ENCODE measurements at places on chromosomes 11 and 22. TPM values are rescaled to one million over a fixed set of nuclear protein-coding genes. Genes with fewer than 3 reads are reported as not detected.
A peak's percentile ranks its signal among the peaks of the same experiment; 100 is the strongest.

The OR52I2 gene
- not detected for total RNA-seq

The LIPT2 gene
- total RNA-seq = 5.0 TPM

The HOATZ gene
- total RNA-seq = not detected

The FAM83F gene
- not detected for total RNA-seq

The MMP3 gene
- 5.1 TPM for total RNA-seq

The ASCL2 gene
- not detected for total RNA-seq

The KCNK4 gene
- total RNA-seq = 0.29 TPM

- no peak for DNase-seq
- H3K4me1 ChIP-seq = peaks cover 19% of the 10 kb centered on the region
- no peak overlapping the region for H3K27ac ChIP-seq
These were observed 13.3 kb upstream of the MB start for GRCh38 chr22:35630387-35630793.

DNA sequence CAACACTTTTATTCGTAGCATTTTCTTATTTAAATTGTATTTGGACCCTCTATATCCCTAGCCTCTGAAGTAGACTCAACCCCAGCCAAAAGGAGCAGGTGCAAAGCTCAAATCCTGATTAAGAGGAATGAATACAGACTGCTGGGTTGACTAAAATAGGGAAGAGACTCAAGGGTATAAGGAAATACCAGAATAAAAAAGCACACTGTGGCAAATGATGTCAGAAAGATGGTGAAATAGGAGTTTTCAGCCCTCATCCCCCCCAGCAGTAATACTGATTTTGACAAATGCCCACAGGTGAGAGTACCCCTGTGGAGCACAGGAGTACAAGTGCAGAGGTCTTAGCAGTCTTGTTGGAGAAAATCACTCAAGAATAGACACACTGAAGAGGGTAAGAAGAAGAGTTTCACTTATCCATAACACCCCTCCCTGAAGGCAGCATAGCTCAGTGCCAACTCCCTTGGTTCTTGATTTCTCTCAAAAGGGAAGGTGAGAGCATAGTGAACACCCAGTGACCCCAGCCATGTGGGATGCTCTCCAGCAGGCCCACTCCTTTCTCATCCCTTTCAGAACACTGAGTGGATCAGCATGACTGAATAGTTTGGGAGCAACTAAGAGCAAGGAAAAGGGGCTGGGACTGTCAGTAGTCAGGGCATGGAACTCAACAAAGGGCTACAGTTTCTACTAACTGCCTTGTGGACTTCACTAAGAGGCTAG, 71.7 kb downstream of the TBC1D22A start:
- DNase-seq = no peak
- H3K4me3 ChIP-seq = no peak overlapping the region
- H3K36me3 ChIP-seq = no peaks in the 10 kb centered on the region
- no peak overlapping the region for H3K27ac ChIP-seq

GRCh38 chr11:103541186-103541795, 432.1 kb downstream of the DYNC2H1 start:
- no peaks in the 10 kb centered on the region for H3K36me3 ChIP-seq
- H3K27ac ChIP-seq = no peak overlapping the region

DNA sequence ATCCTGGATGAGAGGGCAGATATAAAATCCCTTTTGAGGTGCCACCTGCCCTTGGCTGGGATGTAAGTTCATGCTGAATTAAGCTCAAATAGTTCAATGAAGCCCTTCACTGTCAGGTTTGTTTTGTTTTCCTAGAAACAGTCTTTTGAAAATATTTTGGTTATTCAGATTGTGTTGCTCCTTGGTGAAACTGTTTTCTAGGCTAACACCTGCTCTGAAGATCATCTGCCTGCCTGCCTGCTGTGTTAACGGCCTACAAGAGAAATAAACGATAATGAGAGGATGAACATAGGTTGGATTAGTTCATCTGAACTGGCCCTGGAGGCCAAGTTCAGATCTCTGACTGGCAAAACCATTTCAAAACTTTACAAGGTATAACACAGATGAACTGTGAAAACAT, 67.4 kb downstream of the ZBTB44 start:
- no peaks in the 10 kb centered on the region for H3K36me3 ChIP-seq
- peaks cover 10% of the 10 kb centered on the region for H3K4me1 ChIP-seq
- no peak overlapping the region for H3K4me3 ChIP-seq
- no peak for DNase-seq
- H3K27me3 ChIP-seq = no peaks in the 10 kb centered on the region

DNA sequence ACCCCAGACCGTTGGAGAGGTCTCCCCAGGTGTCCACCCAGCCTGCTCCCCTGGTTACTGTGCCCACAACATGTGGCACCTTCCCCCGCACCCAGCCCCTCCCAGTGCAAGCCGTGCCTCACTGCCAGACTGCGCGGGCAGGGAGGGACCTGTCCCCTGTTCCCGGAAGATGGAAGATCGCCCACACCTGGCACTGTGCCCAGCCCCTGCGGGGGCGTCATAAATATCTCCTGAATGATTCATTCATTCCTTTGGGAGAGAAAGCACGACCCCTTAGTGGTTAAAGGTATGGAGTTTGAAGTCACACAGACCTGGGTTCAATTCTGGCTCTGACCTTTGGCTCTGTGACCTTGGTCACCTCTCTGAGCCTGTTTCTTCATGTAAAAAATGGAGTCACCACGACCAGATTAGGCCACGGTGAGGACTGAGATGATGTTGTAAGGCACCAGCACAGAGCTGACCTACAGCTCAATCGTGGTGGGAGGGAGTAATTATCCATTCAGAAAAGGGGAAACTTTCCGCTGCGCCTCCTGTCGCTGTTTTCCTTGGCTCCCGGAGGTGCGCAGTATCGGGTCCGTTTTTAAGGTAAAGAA, 497 bp upstream of the SYT12 start:
- H3K36me3 ChIP-seq = no peaks in the 10 kb centered on the region
- H3K27ac ChIP-seq = peak overlapping the region; percentile 5
- DNase-seq = peak; percentile 86
- no peaks in the 10 kb centered on the region for H3K27me3 ChIP-seq

DNA sequence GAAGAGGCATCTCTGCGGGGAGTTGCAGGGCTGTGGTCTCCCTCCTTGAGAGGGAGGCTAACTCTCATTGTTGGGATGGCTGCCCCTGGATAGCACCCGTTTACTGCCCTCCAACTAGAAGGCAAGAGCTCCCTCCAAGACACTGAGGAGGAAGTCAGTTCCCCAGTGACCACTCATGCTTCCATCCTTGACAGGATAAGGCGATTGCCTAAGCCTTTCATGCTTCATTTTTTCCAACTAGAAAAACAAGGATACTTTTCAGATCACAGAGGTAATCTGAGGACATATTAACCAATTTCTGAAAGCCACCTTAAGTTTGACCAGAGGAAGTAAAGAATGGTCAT, 186.6 kb downstream of the MAML2 start:
- no peak for DNase-seq
- H3K27ac ChIP-seq = peak overlapping the region; percentile 98
- H3K4me3 ChIP-seq = peak overlapping the region; percentile 20
- peaks cover 57% of the 10 kb centered on the region for H3K4me1 ChIP-seq
- H3K27me3 ChIP-seq = no peaks in the 10 kb centered on the region

GRCh38 chr11:118088531-118088930, 1.8 kb upstream of the SMIM35 start:
- H3K4me1 ChIP-seq = no peaks in the 10 kb centered on the region
- H3K27ac ChIP-seq = no peak overlapping the region
- no peak overlapping the region for H3K4me3 ChIP-seq

- no peaks in the 10 kb centered on the region for H3K27me3 ChIP-seq
- H3K27ac ChIP-seq = no peak overlapping the region
- H3K4me3 ChIP-seq = no peak overlapping the region
- H3K4me1 ChIP-seq = peaks cover 10% of the 10 kb centered on the region
These were observed 1.9 kb downstream of the OR52H1 start for GRCh38 chr11:5546457-5546856.

GRCh38 chr11:89293965-89294679, 116.4 kb downstream of the TYR start:
- H3K4me1 ChIP-seq = no peaks in the 10 kb centered on the region
- H3K4me3 ChIP-seq = peak overlapping the region; percentile 65
- no peaks in the 10 kb centered on the region for H3K36me3 ChIP-seq
- no peaks in the 10 kb centered on the region for H3K27me3 ChIP-seq
- no peak for DNase-seq

DNA sequence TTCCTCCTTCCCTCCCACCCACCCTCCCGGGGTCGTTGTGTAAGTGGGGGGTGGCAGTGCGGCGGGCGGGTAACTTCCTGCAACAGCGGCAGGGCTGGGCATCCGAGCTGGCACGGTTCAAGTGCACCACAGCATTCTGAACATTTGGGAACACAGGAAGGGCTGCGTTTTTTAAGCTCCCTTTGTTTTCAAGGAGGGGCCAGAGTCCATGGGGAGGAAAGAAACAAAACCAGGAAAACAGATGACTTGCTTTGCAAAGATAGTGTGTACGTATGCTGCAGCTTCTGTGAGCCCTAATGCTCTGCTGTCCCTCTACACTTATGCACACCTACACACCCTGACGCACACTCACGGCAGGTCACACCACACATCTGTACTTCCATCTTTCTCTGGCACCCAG, 152.5 kb downstream of the FBXO7 start:
- H3K4me3 ChIP-seq = no peak overlapping the region
- no peak for DNase-seq

DNA sequence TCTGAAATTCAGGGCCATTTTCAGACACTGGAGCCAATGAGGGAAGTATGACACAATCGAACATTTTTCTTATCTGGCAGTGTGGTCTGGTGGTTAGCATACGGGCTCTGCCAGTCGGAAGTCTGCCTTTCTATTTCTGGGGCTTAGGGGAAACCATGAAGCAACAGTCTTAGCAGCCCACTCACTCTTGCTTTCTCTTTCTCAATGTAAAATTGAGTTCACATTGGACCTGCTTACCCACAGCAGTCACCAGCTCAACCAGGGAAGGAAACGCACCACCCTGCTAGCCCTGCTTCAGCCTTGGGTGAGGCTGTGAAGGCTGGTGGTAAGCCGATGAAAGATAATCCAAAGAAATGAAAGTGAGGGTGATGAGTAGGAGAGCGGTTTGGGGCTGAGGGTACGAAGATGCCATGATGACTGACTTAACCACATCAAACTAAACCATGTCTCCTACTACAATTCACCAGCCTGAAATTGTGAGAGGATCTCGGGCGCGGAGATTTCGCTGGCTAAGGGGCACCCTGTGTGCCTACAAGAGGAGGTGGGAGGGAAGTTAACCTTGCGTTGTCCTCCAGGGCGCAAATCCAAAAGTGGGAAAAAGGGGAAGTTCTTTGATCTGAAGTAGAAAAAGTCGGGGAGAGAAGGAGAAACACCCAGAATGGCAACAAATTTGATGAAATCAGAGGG, 2.0 kb upstream of the LMO2 start:
- no peak overlapping the region for H3K27ac ChIP-seq
- no peaks in the 10 kb centered on the region for H3K36me3 ChIP-seq

- no peaks in the 10 kb centered on the region for H3K4me1 ChIP-seq
- H3K27ac ChIP-seq = no peak overlapping the region
- DNase-seq = no peak
- no peaks in the 10 kb centered on the region for H3K36me3 ChIP-seq
- H3K4me3 ChIP-seq = no peak overlapping the region
- no peaks in the 10 kb centered on the region for H3K27me3 ChIP-seq
These were observed 13.2 kb upstream of the AMPD3 start for GRCh38 chr11:10441652-10442503.
